CD4-positive, alpha-beta memory T cell (primary cell): ENCODE measurements at places on chromosomes 1 and 21. TPM values are rescaled to one million over a fixed set of nuclear protein-coding genes. Genes with fewer than 3 reads are reported as not detected.

- no peak for DNase-seq
- no peaks in the 10 kb centered on the region for H3K27me3 ChIP-seq
- H3K4me3 ChIP-seq: no peak overlapping the region
- H3K36me3 ChIP-seq: no peaks in the 10 kb centered on the region
Observed at GRCh38 chr21:19320291-19320690, 916.7 kb upstream of the TMPRSS15 start.

- no peak for DNase-seq
- peaks cover 20% of the 10 kb centered on the region for H3K4me1 ChIP-seq
- H3K36me3 ChIP-seq: no peaks in the 10 kb centered on the region
- peak overlapping the region; percentile 67 for H3K27ac ChIP-seq
- no peaks in the 10 kb centered on the region for H3K27me3 ChIP-seq
- H3K4me3 ChIP-seq: no peak overlapping the region
Observed at GRCh38 chr1:236396665-236397043, 2.6 kb downstream of the EDARADD start.

PRXL2B gene
- total RNA-seq: 26.5 TPM

DNA sequence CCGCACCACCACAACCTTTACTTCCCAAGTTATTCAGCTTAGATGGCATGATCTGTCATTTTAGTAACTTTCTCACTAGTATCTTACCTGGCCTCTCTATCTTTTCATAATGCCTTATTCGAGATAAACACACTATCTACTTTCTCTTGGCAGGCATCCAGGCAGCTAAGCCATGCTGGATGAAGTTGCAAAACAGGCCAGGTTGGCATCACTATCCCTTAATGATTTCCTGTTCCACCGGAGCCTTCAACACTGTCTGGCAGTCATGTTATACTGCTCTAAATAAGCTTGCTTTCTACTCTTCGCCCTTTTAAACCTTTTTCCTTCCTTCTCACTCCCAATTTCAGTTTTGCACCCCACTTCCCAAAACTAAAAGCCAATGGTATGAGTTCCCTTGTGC lies 12.0 kb upstream of the KCNH1 start:
- no peaks in the 10 kb centered on the region for H3K36me3 ChIP-seq
- DNase-seq: no peak
- no peak overlapping the region for H3K27ac ChIP-seq
- H3K4me3 ChIP-seq: no peak overlapping the region
- no peaks in the 10 kb centered on the region for H3K4me1 ChIP-seq

GJA8 gene
- total RNA-seq: not detected

FCGR3B gene
- not detected for total RNA-seq

DNA sequence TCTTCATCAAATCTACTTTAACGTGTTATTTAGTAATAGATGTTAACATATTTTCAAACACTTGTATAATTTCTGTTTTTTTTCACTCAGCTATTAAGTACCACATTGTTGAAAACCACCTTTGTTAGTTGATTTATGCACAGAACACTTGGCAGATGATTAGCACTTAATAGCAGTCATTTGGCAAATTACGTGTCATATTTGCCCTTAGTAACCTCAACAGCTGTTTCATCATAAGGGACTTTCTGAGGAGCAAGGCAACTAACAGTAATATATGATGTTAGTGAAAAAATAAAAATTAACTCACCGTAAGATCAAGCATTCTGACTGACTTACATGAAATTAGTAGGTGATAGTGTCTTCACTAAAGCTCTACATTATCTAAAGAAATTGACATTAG lies 186.4 kb downstream of the HMCN1 start:
- H3K27ac ChIP-seq: no peak overlapping the region
- H3K4me1 ChIP-seq: no peaks in the 10 kb centered on the region
- no peaks in the 10 kb centered on the region for H3K36me3 ChIP-seq
- H3K27me3 ChIP-seq: no peaks in the 10 kb centered on the region
- no peak overlapping the region for H3K4me3 ChIP-seq
- no peak for DNase-seq

OR2L13 gene
- 0.17 TPM for total RNA-seq

DNA sequence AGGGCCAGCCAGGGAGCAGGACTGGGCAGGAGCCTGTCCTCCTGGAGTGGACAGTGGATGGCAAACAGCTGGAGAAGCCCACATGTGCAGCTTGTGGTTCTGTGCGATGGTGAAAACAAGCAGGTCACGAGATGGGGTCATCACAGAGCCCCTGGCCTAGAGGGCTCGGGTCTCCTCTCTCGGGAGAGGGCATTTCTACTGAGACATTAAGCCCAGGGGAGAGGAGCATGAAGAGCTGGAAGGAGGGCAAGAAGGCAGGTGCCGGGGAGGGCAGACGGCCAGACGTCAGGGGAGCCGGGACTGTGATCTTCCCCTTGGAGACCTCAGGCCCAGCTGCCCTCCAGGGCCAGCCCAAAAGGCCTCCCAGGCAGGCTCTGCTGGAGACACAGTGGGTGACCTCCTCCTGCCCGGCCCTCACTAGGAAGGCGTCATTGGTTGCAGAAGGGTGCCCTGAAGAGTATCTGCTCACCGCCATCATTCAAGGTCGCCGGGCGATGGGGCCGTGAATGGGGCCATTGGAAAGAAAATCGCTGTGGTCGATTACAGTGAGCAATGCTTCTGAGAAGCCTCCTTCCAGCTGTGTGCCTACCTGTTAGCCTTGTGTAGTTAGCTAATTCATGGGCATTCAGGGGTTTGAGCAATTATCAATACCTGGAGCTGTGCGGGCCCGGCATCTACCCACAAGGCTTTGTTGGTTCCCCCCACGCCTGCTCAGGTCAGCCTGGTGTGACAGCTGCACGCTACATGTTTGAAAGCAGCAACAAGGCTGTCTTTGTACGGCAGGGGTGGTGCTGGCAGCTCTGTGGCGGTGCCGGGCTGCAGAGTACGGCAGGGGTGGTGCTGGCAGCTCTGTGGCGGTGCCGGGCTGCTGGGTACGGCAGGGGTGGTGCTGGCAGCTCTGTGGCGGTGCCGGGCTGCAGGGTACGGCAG lies 72.3 kb upstream of the ACTRT2 start:
- no peaks in the 10 kb centered on the region for H3K4me1 ChIP-seq
- no peaks in the 10 kb centered on the region for H3K27me3 ChIP-seq
- no peak overlapping the region for H3K4me3 ChIP-seq

DNA sequence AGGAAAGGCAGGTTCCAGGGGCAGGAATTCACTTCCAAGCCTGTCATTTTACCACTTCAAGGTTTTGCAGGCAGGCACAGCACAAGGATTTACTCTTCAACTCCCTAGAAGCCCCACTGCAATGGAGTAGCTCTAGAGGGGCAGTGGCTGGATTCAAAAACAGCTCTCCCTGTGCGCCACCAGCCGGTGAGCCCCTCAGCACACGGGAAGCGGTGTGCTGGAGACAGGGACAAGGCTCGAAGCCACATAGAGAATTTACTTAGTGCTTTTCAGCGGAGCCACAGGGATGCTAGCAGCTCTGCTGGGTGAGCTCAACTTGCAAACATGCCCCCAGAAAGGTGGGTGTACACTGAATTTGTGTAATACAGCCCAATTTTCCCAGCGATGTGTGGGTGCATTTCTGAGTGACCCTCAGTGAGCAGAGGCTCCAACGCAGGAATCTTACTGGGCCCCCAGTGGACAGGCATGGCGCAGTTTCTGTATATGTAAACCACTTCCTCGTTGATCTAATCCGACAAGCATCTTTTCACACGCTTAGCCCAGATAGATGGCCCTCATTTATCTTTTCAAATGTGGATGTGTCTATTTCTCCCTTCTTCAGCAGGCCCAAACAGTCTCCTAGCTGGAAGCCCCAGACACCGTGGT lies 10.9 kb downstream of the VWA5B1 start:
- H3K4me1 ChIP-seq: no peaks in the 10 kb centered on the region
- no peak for DNase-seq
- no peaks in the 10 kb centered on the region for H3K36me3 ChIP-seq
- H3K27me3 ChIP-seq: no peaks in the 10 kb centered on the region

DNA sequence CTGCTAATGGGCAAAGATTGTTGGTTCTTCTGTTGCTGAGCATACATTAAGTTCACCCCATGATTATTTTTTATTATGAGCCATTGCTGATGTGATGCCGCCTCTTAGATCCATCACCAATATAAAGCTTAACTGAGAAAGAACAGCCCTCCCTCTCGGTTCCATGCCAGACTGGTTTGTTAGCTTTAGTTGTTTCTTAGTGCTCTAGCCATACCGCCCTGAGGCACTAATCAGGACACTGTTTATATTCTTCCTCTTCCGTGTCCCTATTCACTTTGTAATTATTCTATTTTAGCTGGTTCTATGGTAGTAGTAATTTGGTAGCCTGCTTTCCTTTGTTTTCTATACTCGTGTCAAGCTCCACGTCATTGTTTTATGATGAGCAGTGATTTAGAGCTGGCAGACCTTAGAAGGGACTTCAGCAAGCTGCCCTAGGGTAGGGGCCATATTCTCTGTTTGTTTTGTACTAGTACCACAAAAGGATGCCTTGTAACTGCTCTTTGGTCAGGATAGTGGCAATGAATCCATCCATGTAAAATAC lies 27.3 kb upstream of the PDPN start:
- DNase-seq: no peak
- no peaks in the 10 kb centered on the region for H3K36me3 ChIP-seq
- no peak overlapping the region for H3K27ac ChIP-seq
- H3K4me3 ChIP-seq: no peak overlapping the region

- H3K27ac ChIP-seq: no peak overlapping the region
- no peak overlapping the region for H3K4me3 ChIP-seq
- H3K27me3 ChIP-seq: no peaks in the 10 kb centered on the region
- no peak for DNase-seq
- peaks cover 64% of the 10 kb centered on the region for H3K4me1 ChIP-seq
Observed at GRCh38 chr1:181100015-181100905, 11.8 kb downstream of the IER5 start.

- no peak overlapping the region for H3K4me3 ChIP-seq
- no peaks in the 10 kb centered on the region for H3K36me3 ChIP-seq
- DNase-seq: no peak
- H3K4me1 ChIP-seq: no peaks in the 10 kb centered on the region
Observed at GRCh38 chr1:9435854-9436640, 103.2 kb upstream of the SLC25A33 start.

- H3K4me1 ChIP-seq: no peaks in the 10 kb centered on the region
- no peaks in the 10 kb centered on the region for H3K36me3 ChIP-seq
- H3K27me3 ChIP-seq: no peaks in the 10 kb centered on the region
- H3K27ac ChIP-seq: no peak overlapping the region
Observed at GRCh38 chr1:66705110-66705509, 47.1 kb upstream of the DYNLT5 start.

KRTAP11-1 gene
- not detected for total RNA-seq

GRCh38 chr1:109523706-109524105 lies 14.2 kb upstream of the AMIGO1 start:
- H3K36me3 ChIP-seq: no peaks in the 10 kb centered on the region
- H3K4me1 ChIP-seq: no peaks in the 10 kb centered on the region
- no peak for DNase-seq
- H3K27ac ChIP-seq: no peak overlapping the region
- no peaks in the 10 kb centered on the region for H3K27me3 ChIP-seq

DNA sequence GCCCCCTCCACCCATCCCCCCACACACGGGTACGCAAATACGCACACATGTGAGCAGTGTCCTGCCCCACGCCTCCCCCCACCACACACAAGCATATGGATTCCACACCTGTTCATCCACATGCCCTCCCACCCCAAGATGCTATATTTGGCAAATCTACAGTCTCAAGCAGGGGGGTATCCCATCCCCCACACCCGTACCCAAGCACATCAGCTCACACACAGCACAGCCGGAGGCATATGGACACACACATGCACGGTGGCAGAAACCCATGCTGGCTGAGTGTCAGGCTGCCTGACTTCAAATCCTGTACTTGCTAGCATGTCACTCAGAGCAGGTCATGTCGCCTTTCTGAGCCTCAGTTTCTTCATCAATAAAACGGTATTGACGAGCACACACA lies 10.6 kb downstream of the COL16A1 start:
- no peaks in the 10 kb centered on the region for H3K27me3 ChIP-seq
- no peak overlapping the region for H3K27ac ChIP-seq
- H3K4me1 ChIP-seq: no peaks in the 10 kb centered on the region
- no peak overlapping the region for H3K4me3 ChIP-seq

- H3K4me3 ChIP-seq: no peak overlapping the region
- DNase-seq: no peak
- H3K4me1 ChIP-seq: peaks cover 31% of the 10 kb centered on the region
- no peak overlapping the region for H3K27ac ChIP-seq
- H3K36me3 ChIP-seq: no peaks in the 10 kb centered on the region
- H3K27me3 ChIP-seq: no peaks in the 10 kb centered on the region
Observed at GRCh38 chr1:165876121-165876520, 48.7 kb downstream of the UCK2 start.

DNA sequence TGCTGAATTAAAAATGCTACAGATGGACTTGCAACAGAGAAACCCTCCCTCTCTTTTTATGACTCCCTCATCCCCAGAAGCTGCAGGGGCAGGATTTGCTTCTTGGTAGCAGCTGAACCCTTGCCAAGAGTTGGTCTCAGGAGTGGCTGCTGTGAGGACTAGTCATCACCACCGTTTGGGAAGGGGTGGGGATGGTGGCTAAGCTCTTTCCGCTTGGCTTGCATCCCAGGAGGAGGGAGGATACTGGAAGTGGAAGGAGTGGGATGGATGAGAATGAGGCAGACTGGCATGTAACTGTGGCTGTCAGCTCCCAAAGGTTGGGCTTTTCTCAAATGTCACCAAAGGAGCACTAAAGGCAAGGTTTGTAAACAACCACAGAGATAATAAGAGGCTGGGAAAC lies 50.8 kb upstream of the COL24A1 start:
- H3K4me1 ChIP-seq: no peaks in the 10 kb centered on the region
- H3K36me3 ChIP-seq: no peaks in the 10 kb centered on the region
- no peak overlapping the region for H3K4me3 ChIP-seq
- no peaks in the 10 kb centered on the region for H3K27me3 ChIP-seq

DMBX1 gene
- total RNA-seq: not detected

TMPRSS15 gene
- not detected for total RNA-seq

- peaks cover 4% of the 10 kb centered on the region for H3K27me3 ChIP-seq
- H3K27ac ChIP-seq: no peak overlapping the region
- H3K4me1 ChIP-seq: no peaks in the 10 kb centered on the region
- H3K36me3 ChIP-seq: no peaks in the 10 kb centered on the region
- DNase-seq: no peak
- no peak overlapping the region for H3K4me3 ChIP-seq
Observed at GRCh38 chr1:94535095-94535494, 6.5 kb downstream of the F3 start.

GRCh38 chr1:236213534-236213933 lies 68.2 kb downstream of the ERO1B start:
- H3K4me3 ChIP-seq: no peak overlapping the region
- H3K27ac ChIP-seq: no peak overlapping the region
- no peak for DNase-seq
- H3K36me3 ChIP-seq: no peaks in the 10 kb centered on the region
- H3K4me1 ChIP-seq: no peaks in the 10 kb centered on the region
- no peaks in the 10 kb centered on the region for H3K27me3 ChIP-seq

GRCh38 chr1:10121688-10122087 lies 88.7 kb upstream of the KIF1B start:
- no peak overlapping the region for H3K27ac ChIP-seq
- no peaks in the 10 kb centered on the region for H3K27me3 ChIP-seq
- DNase-seq: no peak
- no peaks in the 10 kb centered on the region for H3K4me1 ChIP-seq

- no peak overlapping the region for H3K27ac ChIP-seq
- H3K27me3 ChIP-seq: no peaks in the 10 kb centered on the region
- no peak for DNase-seq
- H3K4me1 ChIP-seq: peaks cover 23% of the 10 kb centered on the region
- H3K4me3 ChIP-seq: no peak overlapping the region
- no peaks in the 10 kb centered on the region for H3K36me3 ChIP-seq
Observed at GRCh38 chr1:58927722-58928085, 143.9 kb upstream of the JUN start.

PI4KB gene
- 87.2 TPM for total RNA-seq

GBP1 gene
- total RNA-seq: 74.1 TPM

GRCh38 chr21:39057121-39057520 lies 126.1 kb downstream of the PSMG1 start:
- H3K36me3 ChIP-seq: no peaks in the 10 kb centered on the region
- no peaks in the 10 kb centered on the region for H3K27me3 ChIP-seq
- DNase-seq: no peak
